ENCODE measurements at places on chromosomes 13 and 19. TPM values are rescaled to one million over a fixed set of nuclear protein-coding genes. Genes with fewer than 3 reads are reported as not detected.

GRCh38 chr13:98676239-98676638, 76.2 kb downstream of the SLC15A1 start:
- no peak for DNase-seq

DNA sequence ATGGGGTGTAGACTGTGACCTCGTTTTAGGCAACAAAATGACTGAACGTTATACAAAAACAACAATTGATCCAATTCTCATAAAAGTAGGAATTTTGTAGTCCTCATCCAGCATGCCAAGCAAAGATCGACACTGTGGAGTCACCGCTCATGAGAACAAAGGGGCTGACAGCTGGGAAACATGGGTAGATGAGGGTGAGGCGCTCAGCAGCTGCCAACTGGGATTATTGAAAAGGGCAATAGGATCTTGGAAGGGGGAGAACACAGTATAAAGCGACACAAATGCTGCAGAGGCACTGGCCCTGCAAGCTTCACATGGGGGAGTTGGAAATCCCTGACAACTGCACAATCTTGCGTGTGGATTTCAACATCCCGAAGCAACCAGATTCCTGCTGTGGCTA, 5.4 kb upstream of the ZNF765 start:
- DNase-seq, result no peak

KLK6 gene
- total RNA-seq, result 5.5 TPM

DNA sequence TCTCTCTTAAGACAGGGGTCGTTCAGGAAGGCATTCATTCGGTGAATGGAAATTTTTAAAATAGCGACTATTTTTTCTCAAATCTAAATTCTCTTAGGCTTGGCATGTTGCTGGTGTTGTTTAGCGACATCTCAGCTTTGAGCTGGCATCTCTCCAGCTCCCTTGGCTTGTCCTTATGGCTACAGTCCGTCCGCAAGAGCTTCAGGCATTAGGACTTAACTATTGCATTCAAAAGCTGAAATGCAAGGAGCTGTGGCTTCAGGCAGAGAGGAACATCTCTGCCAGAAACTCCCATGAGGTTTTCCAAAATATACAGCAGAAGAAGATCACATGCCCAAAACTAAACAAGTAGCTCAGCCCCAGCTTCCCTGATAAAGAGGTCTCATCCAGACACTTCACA, 578.5 kb downstream of the EFNB2 start:
- DNase-seq, result no peak

SYNGR4 gene
- not detected for total RNA-seq

GRCh38 chr13:43057653-43058317, 34.4 kb downstream of the DNAJC15 start:
- no peak for DNase-seq

NLRP9 gene
- not detected for total RNA-seq

- no peak for DNase-seq
These were observed 15.3 kb upstream of the GPR183 start for GRCh38 chr13:99322297-99323103.

DNA sequence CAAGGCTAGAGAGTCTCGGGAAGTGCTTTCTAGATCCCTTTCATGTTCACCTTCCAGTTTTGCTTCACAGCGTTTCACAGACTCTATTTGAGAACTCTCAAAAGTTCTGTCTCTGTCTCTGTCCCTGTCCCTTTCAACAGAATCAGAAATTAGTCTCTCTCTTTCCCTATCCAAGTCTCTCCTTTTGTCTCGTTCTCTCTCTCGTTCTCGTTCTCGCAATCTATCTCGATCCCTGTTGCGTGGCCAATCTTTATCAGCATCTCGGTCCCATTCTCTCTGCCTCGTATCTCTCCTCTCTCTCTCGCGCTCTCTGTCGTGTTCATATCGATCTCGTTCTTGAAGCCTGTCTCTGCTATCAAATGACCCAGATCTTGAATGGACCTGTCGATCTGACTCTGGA, 85.0 kb downstream of the ZC3H13 start:
- no peak for DNase-seq

CFAP97D2 gene
- not detected for total RNA-seq

- no peak for DNase-seq
These were observed 3.4 kb downstream of the PRR12 start for GRCh38 chr19:49594157-49594992.

GRCh38 chr19:58560921-58561320, 2.5 kb upstream of the UBE2M start:
- DNase-seq, result no peak

DNA sequence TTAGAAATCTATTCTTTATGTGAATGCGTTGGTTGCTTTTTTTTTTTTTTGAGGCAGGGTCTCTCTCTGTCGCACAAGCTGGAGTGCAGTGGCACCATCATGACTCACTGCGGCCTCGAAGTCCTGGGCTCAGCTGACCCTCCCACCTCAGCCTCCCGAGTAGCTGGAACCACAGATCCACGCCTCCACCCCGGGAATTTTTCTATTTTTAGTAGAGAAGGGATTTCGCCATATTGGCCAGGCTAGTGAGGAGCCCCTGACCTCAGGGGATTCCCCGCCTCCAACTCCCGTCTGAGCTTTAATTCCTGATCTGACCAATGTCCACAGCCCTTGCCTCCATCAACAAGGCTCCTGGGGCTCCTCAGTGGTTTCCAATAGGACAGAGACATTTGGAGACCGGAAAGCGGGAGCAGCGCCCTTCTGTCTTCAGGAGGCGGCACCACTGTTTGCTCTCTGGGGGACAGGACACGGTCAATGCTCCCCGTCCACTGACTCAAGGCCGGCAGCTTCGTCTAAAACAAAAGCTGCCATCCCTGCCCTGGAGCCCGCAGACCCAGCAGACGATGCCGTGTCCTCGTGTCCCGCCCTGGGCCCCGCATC, 503 bp downstream of the TUBA3C start:
- no peak for DNase-seq

DOCK6 gene
- total RNA-seq, result 58.9 TPM

DNA sequence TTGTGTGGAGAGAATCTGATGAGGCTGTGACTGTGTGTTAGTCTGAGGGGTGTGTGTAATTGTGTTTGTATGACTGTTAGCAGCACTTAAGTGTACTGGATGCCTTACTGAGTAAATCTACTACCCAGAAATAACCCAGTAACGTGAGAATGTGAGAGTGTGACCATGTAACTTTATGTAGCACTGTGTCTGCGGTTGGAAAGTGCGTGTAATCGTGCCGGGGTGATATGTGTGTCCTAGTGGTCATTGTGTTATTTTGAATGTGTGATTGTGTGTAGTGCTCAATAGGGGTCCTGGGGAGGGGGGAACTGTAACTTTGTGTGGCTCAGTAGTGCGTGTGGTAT, 550 bp downstream of the ZNF383 start:
- DNase-seq, result no peak

DNA sequence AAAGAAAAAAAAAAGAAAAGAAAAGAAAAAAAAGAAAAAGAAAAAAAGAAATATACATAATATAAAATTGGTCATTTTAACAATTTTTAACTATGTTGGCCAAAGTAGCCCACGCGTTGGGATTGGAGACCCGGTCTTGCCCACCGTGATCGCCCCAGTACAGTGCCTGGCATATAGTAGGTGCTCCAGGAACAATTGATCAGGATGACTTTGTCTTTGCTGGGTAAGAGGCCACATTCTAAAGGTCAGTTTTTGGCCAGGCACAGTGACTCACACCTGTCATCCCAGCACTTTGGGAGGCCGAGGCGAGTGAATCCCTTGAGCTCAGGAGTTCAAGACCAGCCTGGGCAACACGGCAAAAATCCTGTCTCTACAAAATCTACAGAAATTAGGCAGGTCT, 3.8 kb upstream of the ANGPTL4 start:
- no peak for DNase-seq

CAMSAP3 gene
- 28.6 TPM for total RNA-seq

DNA sequence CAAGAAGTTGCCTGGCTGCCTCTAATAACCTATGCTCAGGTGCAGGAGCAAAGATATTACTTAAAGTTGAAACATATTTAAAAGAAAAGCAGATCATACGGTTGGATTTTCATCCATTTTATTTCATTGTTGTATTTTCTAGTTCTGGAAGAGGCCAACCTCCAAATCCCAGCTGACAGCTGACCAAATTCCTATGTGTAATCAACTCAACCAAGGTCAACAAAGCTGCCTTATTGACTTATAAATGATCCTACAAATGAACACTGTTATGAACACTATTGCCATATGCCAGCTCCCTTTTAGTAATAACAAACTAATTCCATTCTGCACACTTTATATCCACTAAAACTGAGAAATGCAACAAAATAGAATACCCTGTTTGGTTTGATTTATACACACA, 1537.4 kb downstream of the SLITRK1 start:
- DNase-seq, result no peak

- DNase-seq, result no peak
These were observed 588.3 kb upstream of the SLITRK1 start for GRCh38 chr13:84470528-84470927.

DNA sequence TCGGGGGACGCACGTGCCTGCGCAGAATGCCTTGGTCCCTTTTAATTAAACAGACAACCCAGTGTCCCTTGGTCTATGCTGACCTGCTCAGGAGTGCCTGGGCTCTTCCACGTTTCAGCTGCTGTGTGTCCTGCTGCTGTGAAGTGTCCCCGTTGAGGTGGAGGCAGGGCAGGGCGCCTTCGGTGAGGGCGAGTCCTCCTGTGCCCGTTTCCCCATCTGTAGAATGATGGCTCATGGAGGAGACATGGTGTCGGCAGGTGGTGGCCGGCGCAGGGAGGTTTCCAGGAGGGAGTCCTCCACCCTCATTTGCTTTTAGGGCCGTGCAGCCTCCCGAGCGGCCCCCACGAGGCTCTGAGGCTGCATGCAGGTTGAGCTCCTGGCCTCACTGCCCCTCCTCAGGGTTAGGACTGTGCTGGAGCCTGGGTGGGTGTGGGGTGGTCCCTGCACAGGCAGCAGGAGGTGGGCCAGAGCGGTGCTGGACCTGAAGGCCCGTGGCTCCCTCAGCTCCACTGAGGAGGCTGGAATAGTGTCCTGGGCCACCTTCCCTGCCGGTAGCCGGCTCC, 8.8 kb downstream of the STK11 start:
- no peak for DNase-seq

DNA sequence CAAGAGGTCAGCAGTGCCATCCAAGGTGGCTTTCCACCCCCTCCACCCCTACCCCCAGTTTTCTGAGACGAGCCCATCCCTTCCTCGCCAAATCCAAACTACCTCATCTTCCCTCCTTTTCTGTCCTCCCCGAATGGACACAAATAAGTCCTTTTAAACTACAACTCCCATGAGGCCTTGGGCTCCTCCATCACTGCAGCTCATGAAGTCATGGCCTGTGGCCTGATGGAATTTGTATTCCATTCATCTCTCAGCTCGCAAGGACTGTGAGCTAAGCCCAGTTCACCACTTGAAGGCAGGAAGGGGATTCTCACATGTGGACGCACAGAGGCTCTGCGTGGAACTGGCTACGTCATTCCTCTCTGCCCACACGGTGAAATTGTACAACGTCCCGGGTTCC, 12.5 kb downstream of the PTPRH start:
- DNase-seq, result no peak

MAP3K10 gene
- 23.4 TPM for total RNA-seq

DNA sequence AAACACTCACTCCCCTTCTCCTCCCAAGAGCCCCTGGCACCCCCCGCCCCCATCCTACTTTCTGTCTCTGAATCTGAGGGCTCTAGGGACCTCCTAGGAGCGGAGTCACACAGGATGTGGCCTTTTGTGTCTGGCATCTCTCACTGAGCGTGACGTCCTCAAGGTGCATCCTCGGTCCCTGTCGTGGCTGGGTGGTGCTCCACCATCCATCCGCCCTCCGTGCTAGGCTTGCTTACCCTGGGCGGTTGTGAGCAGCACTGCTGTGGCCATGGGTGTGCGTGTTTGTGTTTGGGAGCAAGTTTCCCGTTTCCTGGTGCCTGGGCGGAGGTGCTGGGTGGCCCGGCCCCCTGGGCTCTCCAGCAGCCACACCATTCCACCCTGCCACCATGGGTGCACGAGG, 12.2 kb downstream of the PLEKHJ1 start:
- DNase-seq, result no peak

GRCh38 chr13:59690857-59691500, 472.7 kb downstream of the DIAPH3 start:
- no peak for DNase-seq

- DNase-seq, result no peak
These were observed 72.8 kb downstream of the COL4A2 start for GRCh38 chr13:110379905-110380341.

UBE2L5 gene
- total RNA-seq, result not detected

LTBP4 gene
- total RNA-seq, result 145 TPM

DNA sequence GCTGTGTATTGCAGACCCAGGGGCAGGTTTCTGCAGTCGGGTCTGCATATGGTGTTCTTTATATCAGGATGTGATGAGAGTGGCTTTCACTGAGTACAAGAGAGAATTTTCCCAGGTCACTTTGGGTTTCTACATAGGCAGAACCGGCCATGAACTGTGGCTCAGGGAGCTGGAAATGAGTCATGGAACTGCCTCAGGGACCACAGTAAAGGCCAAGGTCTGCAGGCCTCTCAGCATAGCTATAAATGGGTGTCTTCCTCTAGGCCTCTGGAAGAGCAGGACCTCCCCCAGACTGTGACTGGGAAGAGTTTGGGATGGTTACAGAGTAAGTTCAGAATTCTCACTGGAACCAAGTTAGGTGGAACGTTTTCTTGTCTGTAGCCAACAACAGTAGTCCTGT, 51.8 kb upstream of the ZNF681 start:
- no peak for DNase-seq

Data from type B pancreatic cell (in vitro differentiated cells).